ENCODE measurements at places on chromosomes 7 and 10.

GRCh38 chr10:15293862-15294842 lies 76.9 kb downstream of the FAM171A1 start:
- DNase-seq: no peak

GRCh38 chr7:71254751-71255150 lies 122.8 kb downstream of the GALNT17 start:
- DNase-seq: no peak

- no peak for DNase-seq
Measured at GRCh38 chr10:125368146-125368545, 207.8 kb upstream of the CTBP2 start.

DNA sequence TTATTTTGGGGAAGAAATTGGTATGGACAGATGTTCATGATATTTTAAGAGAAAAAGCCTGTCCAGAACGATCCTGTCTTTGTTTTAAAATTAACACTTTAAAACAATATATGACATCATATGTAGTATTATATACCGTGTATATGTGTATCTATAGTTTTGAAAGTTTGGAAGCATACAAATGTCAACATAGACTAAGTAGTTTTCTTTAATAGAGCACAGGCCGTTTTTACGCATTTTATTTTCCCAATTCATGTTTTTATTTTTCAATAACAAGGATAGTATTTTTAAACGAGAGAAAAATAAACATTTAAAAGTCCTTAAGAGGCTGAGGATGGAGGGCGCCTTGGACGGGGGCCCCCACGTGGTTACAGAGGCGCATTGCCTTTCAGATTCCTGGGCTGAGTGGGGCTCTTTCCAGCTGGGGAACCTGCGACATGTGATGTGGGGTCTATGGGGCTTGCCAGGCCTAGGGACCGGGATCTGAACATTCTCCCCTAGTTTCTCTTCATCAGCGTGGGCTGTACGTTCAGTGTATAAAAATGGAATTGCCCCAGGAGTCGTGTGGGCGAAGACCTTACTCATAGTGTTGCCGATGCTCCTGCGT lies 127.8 kb upstream of the ZNF746 start:
- DNase-seq: no peak

- no peak for DNase-seq
Measured at GRCh38 chr10:61257956-61258496, 195.2 kb downstream of the TMEM26 start.

- DNase-seq: no peak
Measured at GRCh38 chr7:25455683-25456251, 227.5 kb upstream of the NPVF start.

DNA sequence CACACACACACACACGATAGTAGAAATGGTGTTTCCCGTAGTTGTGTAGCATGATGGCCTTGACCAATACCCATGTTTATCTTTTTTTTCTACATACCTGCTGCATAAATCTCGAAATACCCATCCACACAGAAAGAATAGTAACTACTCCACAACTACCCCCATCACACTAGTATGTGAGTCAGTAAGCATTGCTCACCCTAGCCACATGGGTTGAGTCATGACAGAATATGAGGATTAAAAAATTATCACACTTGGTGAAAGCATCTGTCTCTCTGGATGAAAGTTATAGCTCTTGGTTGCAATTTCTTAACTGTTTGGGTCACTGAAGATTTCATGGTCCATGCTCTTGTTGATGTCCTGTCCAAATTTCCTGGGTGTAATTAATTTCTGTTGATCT lies 103.4 kb upstream of the MDFIC start:
- DNase-seq: no peak

- DNase-seq: no peak
Measured at GRCh38 chr7:80082213-80082612, 52.4 kb upstream of the GNAI1 start.

- DNase-seq: no peak
Measured at GRCh38 chr10:93498166-93498565, 1.8 kb downstream of the CEP55 start.

DNA sequence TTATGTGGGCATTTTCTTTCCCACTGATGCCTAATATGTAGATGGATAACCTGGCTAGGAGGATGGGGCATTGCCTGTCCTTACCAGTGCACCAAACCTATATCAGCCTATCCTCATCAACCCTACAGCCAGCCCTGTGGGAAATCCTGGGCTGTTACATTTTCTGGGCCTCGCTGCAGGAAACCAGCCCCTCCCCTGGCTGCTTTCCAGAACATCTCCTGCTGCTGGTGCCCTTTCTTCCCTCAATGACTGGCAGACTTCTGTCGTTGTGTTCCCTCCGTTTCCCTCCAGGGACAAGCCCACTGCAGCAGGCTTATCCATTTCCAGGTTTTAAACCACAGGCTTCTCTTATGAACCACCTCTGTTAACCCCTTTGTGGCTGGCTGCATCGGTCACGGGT lies 486.1 kb upstream of the COBL start:
- no peak for DNase-seq

DNA sequence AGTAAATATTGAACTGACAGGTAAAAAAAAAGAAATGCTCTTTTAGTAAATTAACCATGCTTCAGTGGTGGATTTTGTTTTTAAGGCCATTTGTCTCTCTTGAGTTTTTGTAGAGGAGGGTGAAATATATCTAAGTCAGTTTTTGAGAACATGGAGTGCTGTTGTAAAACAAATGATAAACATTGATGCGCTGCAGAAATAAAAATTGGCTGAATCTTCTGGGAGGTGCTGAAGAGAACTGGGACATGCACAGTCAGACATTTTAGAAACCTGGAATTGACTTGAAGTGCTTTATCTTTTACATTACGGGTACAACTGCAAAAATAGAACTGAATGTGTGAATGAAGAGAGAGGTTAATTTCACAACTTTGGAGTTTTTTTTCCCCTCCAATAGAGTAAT lies 203.0 kb upstream of the HDAC9 start:
- DNase-seq: no peak

GRCh38 chr10:119520283-119520682 lies 22.2 kb downstream of the RGS10 start:
- no peak for DNase-seq

- DNase-seq: no peak
Measured at GRCh38 chr10:130714742-130715467, 578.7 kb downstream of the GLRX3 start.

DNA sequence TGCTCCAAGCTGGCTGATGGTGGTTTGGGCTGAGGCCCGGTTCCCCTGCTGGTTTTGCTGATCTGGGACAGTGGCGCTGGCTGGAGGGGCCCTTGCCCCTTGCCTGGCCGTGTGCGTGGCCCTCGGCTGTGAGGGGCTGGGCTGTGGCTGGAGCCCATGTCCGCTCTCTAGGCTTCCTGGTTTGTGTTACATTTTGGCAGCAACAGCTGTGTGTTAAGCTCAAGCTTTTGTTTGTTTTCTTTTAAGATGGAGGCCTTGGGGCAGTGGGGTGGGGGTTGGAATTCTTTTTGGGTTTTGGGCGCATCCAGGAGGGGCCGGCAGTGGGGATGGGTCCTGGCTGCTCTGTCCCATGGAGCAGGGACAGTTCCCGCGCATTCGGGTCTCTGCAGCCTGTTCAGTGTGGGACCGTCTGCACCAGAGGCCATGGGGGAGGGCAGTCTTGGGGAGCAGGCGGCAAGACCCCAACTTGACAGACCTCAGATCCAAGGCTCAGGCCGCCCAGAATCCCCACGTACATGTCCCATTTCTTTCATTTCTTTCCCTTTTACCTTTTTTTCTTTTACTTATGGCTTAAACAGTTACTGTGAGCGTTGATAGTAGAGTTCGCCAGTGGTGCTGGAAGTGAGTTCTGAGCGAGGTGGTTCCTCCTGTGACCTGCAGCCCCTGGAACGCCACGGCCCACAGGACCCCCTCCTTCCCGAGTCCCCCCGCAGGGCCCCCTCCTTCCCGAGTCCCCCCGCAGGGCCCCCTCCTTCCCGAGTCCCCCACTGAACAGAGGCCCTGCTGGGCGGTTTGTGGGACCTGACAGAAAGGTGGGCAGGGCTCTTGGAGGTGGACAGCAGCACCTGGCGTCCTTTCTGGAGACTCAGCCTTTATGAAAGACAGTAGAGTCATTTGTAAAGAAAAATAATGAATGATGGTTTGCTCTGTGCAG lies 75.3 kb downstream of the INPP5A start:
- no peak for DNase-seq

GRCh38 chr7:41886262-41886900 lies 183.5 kb upstream of the INHBA start:
- DNase-seq: no peak

GRCh38 chr7:148906707-148907498 lies 22.8 kb upstream of the EZH2 start:
- DNase-seq: no peak

DNA sequence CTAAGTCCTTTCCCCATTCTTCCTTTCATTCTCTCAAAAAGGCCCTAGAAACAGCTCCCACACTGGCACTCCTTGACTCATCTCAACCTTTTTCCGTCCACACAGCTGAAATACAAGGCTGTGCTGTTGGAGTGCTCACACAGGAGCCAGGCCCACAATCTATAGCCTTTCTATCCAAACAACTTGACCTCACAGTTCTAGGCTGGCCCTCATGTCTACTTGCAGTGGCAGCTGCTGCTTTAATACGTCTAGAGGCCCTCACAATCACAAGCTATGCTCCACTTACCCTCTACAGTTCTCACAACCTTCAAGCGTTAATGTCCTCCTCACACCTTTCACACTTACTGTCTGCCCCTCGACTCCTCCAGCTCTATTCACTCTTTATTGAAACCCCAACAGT lies 12.0 kb upstream of the LRRC61 start:
- DNase-seq: no peak

GRCh38 chr10:80465839-80466590 lies 11.9 kb downstream of the TSPAN14 start:
- DNase-seq: no peak

All from cortex of kidney (tissue), 1 donor.